ENCODE measurements at places on chromosomes 4 and X. TPM values are rescaled to one million over a fixed set of nuclear protein-coding genes. Genes with fewer than 3 reads are reported as not detected.

GRCh38 chr4:17817027-17817426 lies 6.2 kb downstream of the NCAPG start:
- no peak for DNase-seq
- H3K4me1 ChIP-seq: peaks cover 3% of the 10 kb centered on the region
- H3K27ac ChIP-seq: no peak overlapping the region
- H3K36me3 ChIP-seq: no peaks in the 10 kb centered on the region
- no peak overlapping the region for H3K4me3 ChIP-seq

GRCh38 chrX:72003811-72004750 lies 93.4 kb downstream of the NHSL2 start:
- H3K27ac ChIP-seq: no peak overlapping the region
- H3K4me3 ChIP-seq: no peak overlapping the region
- no peaks in the 10 kb centered on the region for H3K36me3 ChIP-seq
- no peak for DNase-seq

- no peak overlapping the region for H3K27ac ChIP-seq
- no peaks in the 10 kb centered on the region for H3K4me1 ChIP-seq
- no peaks in the 10 kb centered on the region for H3K27me3 ChIP-seq
Observed at GRCh38 chr4:144267084-144267483, 126.6 kb upstream of the GYPA start.

DNA sequence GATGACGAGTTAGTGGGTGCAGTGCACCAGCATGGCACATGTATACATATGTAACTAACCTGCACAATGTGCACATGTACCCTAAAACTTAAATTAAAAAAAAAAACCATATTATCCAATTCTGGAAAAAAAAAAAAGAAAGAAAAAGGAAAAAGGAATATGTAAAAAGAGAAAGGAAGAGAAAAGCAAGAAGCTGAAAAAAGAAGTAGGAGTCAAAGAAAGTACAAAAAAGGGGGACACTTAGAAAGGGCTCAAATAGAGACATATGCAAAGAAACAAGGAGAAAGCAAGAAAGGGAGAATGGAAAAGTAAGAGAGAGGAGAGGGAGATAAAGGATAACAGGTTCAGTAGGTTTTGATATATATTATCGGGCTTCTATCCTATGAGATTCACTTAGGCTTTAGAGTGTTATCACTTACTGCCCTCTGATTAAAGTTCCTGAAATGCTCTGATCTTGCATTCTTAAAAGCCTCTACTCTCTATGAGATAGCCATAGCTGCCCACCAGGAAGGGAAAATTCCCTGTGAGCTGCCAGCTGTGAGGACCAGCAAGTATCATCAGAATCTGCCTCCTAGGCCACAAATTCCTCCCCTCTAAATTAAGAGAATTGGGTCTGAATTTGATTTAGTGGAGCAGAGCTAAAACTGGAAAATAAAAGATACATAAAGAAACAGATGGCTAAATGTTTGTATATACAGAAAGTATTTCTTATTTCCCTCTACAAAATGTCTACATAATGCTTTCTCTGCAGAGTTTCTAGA lies 95.2 kb downstream of the AMMECR1 start:
- H3K27ac ChIP-seq: no peak overlapping the region
- H3K36me3 ChIP-seq: no peaks in the 10 kb centered on the region
- no peak overlapping the region for H3K4me3 ChIP-seq
- H3K4me1 ChIP-seq: peaks cover 19% of the 10 kb centered on the region
- no peaks in the 10 kb centered on the region for H3K27me3 ChIP-seq

GRCh38 chrX:120023259-120023658 lies 54.2 kb downstream of the RHOXF2B start:
- no peaks in the 10 kb centered on the region for H3K27me3 ChIP-seq
- no peak overlapping the region for H3K27ac ChIP-seq
- DNase-seq: no peak
- H3K4me3 ChIP-seq: no peak overlapping the region
- no peaks in the 10 kb centered on the region for H3K4me1 ChIP-seq

Gene ARHGEF9
- polyA plus RNA-seq: 13.8 TPM

Gene MAGED4
- not detected for polyA plus RNA-seq

Gene XK
- 0.17 TPM for polyA plus RNA-seq

Gene SFRP2
- polyA plus RNA-seq: not detected

Gene DGAT2L6
- not detected for polyA plus RNA-seq

All from keratinocyte (primary cell).